Fibroblast of the conjunctiva (primary cell): ENCODE measurements at places on chromosomes 1 and 21.

DNA sequence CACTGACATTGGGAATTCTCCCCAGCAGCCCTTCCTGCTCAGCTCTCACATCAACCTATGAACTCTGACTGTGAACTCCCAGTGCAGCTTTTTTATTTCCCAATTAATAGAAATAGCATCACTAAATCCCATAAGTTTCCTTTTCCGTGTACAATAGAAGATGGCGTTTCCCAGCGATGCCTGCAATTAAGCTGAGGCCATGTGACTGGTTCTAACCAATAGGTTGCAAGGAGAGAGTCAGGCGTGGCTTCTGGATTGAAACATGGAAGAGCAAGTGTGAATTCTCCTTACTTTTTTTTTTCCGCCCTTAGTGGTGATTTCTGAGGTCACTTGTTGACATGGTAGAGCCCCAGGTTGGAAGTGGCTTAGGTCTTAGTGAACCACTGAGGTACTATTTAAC lies 59.0 kb upstream of the IGSF5 start:
- DNase-seq: no peak

- DNase-seq: no peak
Measured at GRCh38 chr1:168613691-168614231, 37.4 kb downstream of the XCL1 start.

- no peak for DNase-seq
Measured at GRCh38 chr1:45677751-45678245, 8.5 kb downstream of the GPBP1L1 start.

DNA sequence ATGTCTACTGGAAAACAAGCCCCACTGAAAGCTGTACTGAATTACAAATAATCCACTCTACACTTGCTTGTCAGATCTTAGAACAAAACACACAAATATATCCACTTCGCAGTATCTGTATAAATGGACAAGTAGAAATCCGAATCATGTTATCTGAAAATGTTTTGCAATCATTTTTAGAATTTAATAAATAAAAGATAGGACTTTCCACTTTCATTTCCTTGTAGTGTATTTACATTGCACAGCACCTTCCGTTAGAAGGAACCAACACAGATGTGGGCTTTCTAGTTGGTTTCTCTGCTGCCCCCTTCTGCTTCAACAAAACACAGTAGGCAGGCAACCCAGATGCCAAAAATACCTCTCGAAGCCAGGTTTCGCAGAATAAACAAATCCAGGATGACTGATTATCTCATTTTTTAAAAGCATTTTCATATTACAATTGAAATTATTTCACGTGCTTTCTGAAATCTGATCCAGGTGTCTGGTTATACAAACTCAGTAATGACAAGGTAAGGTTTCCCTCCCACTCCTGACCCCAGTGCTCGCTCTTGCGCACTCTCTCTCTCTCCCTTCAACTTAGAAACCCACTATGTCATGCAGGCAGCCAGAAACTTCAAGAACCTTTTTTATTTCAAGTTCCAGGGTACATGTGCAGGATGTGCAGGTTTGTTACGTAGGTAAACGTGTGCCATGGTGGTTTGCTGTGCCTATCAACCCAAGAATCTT lies 389.9 kb downstream of the SMYD3 start:
- no peak for DNase-seq

DNA sequence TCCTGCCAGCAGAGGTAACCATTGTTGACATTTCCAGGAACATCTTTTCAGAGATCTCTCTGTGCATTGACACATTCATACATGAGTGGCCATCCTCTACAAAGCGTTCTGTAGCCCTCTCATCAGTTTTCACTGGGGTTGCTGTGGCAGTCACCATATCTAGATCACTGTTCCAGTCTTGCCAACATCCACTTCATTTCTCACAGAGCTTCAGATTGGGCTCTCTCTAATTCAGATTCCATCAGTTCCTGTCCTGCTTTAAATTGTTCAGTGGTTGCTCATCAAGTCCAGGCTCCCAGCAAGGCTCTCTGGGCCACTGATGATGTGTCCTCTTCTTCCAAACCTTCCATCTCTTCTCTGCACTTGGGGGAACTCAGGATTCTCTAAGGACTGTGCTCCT lies 173.7 kb downstream of the KCNJ6 start:
- DNase-seq: no peak

- DNase-seq: no peak
Measured at GRCh38 chr21:46202592-46203202, 18.4 kb upstream of the SPATC1L start.
